ENCODE measurements at places on chromosomes 2 and 18. TPM values are rescaled to one million over a fixed set of nuclear protein-coding genes. Genes with fewer than 3 reads are reported as not detected.

DNA sequence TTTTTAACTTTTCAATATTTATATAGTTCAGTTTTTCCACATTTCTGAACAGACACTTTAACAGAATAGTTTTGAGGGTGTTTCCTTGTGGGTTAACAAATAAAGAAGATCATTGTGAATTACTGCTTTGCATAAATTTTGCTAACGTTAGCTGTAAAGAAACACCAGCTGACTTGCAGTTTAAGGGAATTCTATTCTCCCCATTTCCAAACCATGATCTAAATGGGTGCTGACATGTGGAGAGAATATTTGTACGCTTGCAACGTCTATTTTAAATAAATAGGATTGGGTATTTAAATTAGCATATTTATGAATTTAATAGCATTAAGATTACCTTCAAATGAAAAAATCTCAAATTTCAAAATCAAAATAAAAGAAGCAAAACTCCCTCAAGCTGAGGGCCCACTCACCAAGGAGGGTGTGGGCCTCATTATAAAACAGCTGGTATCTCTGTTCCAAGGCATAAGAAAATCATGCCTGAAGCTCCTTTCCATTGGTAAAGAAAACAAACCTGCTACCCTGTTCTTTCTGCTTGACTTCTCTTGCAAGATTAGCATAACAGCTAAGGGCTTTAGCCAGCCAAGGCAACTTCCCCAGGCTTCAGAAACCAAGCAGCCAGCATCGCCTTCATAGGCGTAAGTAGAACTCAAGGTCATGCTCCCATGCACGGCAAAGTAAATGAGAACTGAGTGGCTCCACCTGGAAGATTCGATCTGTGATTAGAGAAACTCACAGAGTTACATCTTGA, 3.2 kb downstream of the MRO start:
- no peak for DNase-seq

DNA sequence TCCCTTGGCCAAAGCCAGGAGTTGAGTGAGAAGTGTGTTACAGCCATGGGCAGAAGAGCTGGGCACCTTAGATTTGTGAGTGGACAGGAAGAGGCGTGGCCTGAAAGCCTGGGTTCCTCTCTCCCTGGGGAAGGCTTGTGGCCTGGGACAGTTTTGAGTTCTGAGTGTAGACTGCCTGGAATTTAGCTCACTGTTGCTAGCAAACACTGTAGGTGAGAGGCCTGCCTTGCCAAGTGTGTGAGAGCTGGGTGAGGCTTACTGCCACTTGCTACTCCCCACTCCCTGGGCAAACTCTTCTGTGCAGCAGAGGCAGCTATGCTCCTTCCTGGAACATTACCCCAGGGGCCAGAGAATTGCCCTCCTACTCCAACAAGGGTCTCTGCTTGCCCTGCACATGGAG, 150.0 kb upstream of the GALNT5 start:
- DNase-seq = no peak

- DNase-seq = no peak
These were observed 148.7 kb upstream of the SLC1A4 start for GRCh38 chr2:64840426-64840881.

DNA sequence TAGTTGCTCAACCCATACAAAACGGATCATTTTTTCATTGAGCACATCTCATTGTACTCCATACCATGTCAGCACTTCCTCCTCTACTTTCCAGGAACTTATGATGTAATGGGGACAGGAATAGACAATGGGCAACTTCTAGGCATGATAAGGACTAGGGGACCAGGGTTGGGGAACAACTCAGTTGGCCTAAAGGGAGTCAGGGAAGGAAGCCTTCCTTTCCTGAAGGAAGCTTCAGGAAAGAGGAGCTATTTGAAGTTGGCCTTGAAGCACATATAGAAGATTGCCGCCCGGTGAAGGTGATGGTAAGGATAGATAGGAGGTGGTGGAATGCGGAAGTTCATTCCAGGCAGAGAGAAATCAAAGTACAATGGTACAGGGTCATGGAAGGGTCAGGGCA, 283.9 kb downstream of the SLC8A1 start:
- DNase-seq = no peak

DNA sequence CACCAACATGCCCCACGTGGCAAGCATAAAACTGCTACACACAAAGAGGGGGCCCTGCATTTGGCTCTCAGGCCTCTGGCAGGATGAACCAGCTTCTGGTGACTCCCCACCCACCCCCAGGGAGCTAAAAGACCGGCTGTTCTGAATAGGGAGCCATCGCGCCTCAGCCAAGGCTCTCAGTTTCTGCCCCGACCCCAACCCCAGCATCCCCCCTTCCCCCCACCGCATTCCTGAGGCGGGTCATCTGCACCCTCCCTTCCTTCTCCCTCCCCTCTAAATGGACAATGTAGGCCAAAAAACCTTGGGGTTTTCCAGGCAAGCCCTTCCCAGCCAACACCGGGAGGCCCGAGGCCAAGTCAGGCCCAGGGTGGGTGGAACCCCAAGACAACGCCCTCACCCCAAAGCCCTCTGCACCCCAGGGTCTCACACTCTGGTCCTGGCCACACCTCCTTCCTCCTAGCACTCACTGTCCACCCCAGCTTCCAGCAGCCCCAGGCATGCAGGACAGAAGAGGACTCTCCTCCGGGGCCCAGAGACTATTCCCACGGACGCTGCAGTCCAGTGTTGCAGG, 5.7 kb downstream of the CYP26B1 start:
- DNase-seq = no peak

GRCh38 chr2:10889651-10890215, 22.0 kb upstream of the KCNF1 start:
- DNase-seq = no peak

DNA sequence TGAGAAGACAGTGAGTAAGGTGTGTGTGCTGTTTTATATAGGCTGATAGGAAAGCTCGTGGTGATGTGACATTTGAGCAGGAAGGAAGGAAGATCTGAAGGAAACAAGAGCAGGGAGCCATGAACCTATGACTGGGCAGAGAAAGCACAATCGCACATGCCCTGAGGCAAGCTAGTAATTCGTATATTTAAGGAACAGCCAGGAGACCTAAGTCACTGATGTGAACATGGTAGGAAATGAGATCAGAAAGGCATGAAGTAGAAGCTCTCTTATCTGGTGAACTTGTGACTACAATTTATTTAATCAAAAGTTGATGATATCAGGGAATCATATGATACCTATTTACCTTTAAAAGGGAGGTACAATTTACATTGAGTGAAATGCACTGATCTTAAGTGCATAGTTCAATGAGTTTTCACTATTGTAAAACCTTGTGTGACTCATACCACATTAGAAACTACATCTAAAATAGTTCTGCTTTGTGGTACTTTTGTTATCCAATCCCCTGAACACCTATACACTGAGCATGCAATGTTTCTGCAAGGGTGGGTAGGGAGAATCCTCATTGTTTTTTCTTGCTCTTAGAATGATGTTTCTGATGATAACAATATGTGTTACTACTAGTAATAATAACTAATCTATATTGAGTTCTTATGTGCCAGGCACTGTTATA, 67.5 kb downstream of the GALNT13 start:
- no peak for DNase-seq

- no peak for DNase-seq
These were observed 48.8 kb downstream of the EIF5B start for GRCh38 chr2:99386011-99386410.

- no peak for DNase-seq
These were observed 5.7 kb upstream of the C2orf80 start for GRCh38 chr2:208195531-208195930.

The KCNG3 gene
- not detected for polyA plus RNA-seq

The MTCL1 gene
- 33.0 TPM for polyA plus RNA-seq
